Stimulated activated CD8-positive, alpha-beta memory T cell treated with anti-CD3 and anti-CD28 coated beads, Interleukin-15, amount 100 ng/mL, for 24 hours (primary cell): ENCODE measurements at places on chromosomes 12 and 14.

- DNase-seq: no peak
Observed at GRCh38 chr12:92551853-92552397, 150.9 kb upstream of the PLEKHG7 start.

DNA sequence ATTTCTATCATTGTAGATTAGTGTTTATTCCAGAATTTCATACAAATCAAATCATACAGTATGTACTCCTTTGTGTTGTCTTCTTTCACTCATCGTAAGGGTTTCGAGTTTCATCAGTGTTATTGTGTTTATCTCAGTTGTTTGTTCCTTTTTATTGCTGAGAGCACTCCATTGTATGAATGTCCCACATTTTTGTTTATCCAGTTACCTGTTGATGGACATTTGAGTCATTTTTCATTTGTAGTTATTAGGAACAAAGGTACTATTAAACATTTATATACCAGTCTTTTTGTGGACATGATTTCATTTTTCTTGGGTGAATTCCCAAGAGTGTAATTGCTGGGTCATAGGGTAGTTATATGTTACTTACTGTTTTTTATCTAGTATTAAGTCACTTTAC, 70.0 kb downstream of the BICD1 start:
- DNase-seq: no peak

DNA sequence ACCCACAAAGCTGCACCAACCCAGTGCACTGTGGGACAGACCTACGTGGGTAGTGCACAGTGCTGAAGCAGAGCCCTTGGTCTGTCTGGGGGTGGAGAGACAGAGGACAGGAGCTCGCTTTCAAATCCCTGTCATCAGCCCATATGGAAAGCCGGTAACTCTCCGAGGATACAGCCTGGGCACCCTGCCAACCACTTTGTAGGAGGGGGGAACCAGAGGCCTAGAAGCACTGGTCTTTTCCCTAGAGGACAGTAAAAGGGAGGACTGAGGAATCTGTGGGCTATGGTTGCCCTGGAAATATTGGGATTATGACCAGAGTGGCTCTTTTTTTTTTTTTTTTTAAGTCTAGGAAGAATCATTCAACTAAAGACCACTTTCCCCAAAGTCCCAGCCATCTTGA, 74.3 kb downstream of the MAP3K9 start:
- no peak for DNase-seq

GRCh38 chr12:3463921-3464320, 27.1 kb upstream of the PRMT8 start:
- DNase-seq: no peak

GRCh38 chr14:75946785-75947184, 35.0 kb downstream of the TGFB3 start:
- no peak for DNase-seq

DNA sequence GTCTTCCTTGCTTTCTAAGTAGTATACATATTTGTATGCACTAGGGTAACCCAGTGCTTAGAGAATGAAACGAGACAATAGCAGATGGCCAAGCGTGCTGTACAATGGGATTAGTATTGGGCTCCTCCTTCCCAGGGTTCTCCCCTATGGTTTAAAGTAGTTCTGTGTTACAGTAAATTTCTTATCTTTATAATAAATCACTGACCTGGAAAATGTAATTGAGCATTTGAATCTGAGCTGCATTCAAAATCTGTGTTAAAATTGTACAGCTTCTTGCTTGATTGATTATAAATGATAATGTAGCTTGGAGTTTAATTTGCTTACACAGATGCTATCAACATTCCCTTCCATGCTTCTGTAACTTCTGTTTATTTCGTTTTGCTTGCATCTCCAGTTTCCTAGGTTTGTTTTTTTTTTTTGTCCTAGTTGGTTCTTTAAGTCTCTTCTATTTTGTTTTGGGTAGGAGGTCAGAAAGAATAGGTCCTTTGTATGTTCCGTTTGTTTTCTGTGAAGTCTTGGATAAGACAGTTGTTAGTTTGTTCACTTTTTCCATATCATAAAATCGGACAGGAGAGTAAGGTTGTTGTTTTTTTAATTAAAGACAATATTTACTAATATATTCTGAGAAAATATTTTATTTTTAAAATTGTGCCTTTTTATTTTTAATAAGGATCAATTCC, 171.2 kb downstream of the ERC1 start:
- DNase-seq: no peak

DNA sequence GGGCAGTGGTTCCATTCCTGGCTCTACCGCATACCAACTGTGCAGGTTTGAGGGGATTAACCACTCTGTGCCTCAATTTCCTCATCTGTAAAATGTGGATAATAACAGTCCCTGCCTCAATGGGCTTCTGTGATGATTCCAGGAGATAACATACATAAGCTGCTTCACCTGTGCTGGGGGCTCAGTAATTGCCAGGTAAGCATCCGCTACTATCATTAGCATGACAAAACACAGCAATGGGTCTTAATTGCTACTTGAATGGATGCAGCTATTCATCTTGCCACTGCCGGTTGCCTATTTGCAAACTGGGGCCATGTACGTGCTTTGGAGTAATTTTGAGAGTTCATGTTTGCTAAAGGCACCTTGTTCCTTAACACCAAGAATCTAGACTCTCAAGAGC, 132.6 kb downstream of the TMEM132D start:
- no peak for DNase-seq

DNA sequence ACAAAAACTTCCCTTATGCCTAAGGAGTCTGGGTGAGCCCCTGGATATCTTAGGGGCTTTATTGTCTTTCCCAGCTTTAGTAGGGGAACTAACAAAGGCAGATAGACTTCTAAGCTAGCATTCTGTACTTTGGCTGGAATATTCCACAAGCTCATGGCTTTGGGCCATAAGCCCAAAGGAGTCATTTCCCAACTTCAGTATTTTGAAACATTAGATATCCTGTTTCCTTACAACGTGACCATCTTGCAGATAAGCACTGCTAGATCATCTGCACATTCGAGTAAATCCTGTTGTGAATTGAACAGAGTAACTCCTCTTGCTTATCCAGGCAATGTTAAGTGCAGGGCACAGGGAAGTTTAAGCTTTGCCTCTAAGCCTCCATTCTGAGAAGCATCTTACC, 70.6 kb upstream of the ACTN1 start:
- no peak for DNase-seq

- DNase-seq: no peak
Observed at GRCh38 chr12:98533723-98534251, 18.4 kb downstream of the TMPO start.

- no peak for DNase-seq
Observed at GRCh38 chr14:90487031-90487430, 90.2 kb downstream of the CALM1 start.

GRCh38 chr14:77270361-77271112, 469 bp downstream of the NGB start:
- no peak for DNase-seq

DNA sequence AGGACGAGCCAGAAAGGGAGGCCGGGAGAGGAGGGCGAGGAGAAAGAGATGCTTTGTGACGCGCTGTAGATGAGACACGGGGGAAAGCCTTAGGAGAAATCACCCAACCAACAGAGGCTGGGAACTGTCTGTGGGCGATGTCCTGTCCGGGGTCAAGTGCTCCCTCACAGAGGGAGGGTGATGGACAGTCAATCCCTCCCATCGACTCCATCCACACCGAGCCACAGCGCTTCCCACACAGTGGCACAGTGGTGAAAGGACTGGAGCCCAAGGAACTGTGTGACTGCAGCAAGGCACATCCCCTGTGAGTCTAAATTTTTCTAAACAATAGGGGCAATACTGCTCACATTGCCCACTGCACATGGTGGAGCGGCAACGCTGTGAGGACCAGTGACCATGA, 89.1 kb downstream of the TTC7B start:
- DNase-seq: no peak

- DNase-seq: no peak
Observed at GRCh38 chr12:118318744-118319143, 54.0 kb downstream of the TAOK3 start.
